ENCODE measurements at places on chromosomes 12 and 14.
A peak's percentile ranks its signal among the peaks of the same experiment; 100 is the strongest.

- DNase-seq = no peak
- H3K27ac ChIP-seq = no peak overlapping the region
- no peaks in the 10 kb centered on the region for H3K36me3 ChIP-seq
Observed at GRCh38 chr14:53900499-53900898, 56.1 kb downstream of the BMP4 start.

DNA sequence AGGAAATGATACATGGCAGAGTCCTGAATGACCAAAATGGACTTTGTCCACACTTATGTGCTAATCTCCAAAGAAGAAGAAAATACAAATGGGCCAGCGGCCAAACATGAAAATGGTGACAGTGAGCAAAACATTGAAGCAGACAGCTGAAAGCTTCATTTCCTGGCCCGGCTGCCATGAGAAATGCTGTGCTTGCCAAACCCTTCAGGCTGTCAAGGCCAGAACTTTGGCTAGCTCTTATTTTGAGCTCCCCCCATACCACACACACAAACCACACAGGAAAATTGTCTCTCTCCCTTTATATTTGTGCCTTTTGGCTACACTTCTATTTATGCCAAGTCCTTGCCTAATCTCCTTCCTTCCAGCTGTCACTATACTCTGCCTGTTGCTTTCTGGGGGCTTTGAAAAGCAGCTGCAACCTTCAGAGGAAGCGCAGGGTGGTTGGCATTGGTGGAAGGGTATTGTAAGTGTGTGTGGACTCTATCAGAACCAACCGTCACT is 323.8 kb downstream of the RAD51B start:
- H3K27me3 ChIP-seq = no peaks in the 10 kb centered on the region
- no peak for DNase-seq
- peaks cover 6% of the 10 kb centered on the region for H3K4me1 ChIP-seq
- no peaks in the 10 kb centered on the region for H3K36me3 ChIP-seq
- no peak overlapping the region for H3K4me3 ChIP-seq
- H3K27ac ChIP-seq = no peak overlapping the region

GRCh38 chr12:90250766-90251165 is 542.1 kb upstream of the ATP2B1 start:
- H3K27me3 ChIP-seq = no peaks in the 10 kb centered on the region
- DNase-seq = no peak
- H3K4me3 ChIP-seq = no peak overlapping the region
- H3K4me1 ChIP-seq = peaks cover 11% of the 10 kb centered on the region
- no peaks in the 10 kb centered on the region for H3K36me3 ChIP-seq

DNA sequence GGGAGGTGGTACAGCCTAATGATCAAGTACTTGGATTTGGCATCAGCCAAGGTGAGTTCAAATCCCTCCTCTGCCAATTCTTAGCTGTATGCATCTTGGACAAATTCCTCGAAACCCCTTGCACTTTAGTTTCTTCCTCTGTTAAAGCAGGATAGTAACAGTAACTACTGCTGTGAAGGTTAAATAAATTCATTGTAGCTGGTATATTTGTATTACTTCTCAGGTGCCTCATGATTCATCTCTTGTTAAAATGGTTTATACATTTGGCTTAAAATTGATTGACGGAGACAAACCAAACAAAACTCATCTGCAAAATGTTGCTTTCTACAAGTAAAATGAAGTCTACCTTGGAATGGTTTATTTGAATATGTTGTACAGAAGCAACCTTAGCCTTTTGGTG is 2.3 kb upstream of the PTPRB start:
- no peak for DNase-seq
- H3K36me3 ChIP-seq = no peaks in the 10 kb centered on the region
- no peak overlapping the region for H3K4me3 ChIP-seq
- no peak overlapping the region for H3K27ac ChIP-seq

GRCh38 chr14:98940693-98941437 is 331.1 kb downstream of the BCL11B start:
- H3K27me3 ChIP-seq = peaks cover 8% of the 10 kb centered on the region
- no peak overlapping the region for H3K4me3 ChIP-seq
- H3K36me3 ChIP-seq = no peaks in the 10 kb centered on the region
- H3K27ac ChIP-seq = no peak overlapping the region
- H3K4me1 ChIP-seq = peaks cover 4% of the 10 kb centered on the region
- no peak for DNase-seq

- no peaks in the 10 kb centered on the region for H3K36me3 ChIP-seq
- no peaks in the 10 kb centered on the region for H3K27me3 ChIP-seq
- H3K4me3 ChIP-seq = no peak overlapping the region
- H3K4me1 ChIP-seq = no peaks in the 10 kb centered on the region
Observed at GRCh38 chr12:132228476-132229192, 84.4 kb downstream of the NOC4L start.

DNA sequence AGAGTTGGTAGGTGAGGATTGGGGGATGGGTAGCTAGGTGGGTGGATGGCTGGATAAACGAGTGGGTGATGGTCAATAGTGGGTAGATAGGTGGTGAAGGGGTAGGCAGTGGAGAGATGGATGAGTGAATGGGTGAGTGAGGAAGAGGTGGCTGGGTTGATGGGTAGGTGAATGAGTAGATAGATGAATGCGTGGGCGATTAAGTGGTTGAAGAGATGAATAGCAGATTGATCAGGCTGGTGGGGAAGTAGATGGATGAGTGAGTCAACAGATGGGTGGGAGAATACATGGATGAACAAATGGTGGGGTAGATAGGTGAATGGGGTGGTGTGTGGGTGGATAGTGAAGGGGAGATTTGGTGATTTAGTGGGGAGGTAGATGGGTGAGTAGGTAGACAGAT is 51.1 kb downstream of the SYNE3 start:
- peak overlapping the region; percentile 55 for H3K27ac ChIP-seq
- H3K4me1 ChIP-seq = peaks cover 38% of the 10 kb centered on the region
- H3K27me3 ChIP-seq = no peaks in the 10 kb centered on the region
- no peak for DNase-seq

GRCh38 chr14:105605464-105606304 is 79.3 kb downstream of the TMEM121 start:
- H3K4me3 ChIP-seq = no peak overlapping the region
- no peak overlapping the region for H3K27ac ChIP-seq
- no peak for DNase-seq
- H3K4me1 ChIP-seq = no peaks in the 10 kb centered on the region
- H3K36me3 ChIP-seq = no peaks in the 10 kb centered on the region
- peaks cover 11% of the 10 kb centered on the region for H3K27me3 ChIP-seq

- peaks cover 11% of the 10 kb centered on the region for H3K27me3 ChIP-seq
- H3K4me1 ChIP-seq = no peaks in the 10 kb centered on the region
Observed at GRCh38 chr14:77082356-77082755, 15.7 kb upstream of the CIPC start.

GRCh38 chr14:106807493-106807892 is 1281.1 kb downstream of the TMEM121 start:
- H3K4me1 ChIP-seq = peaks cover 10% of the 10 kb centered on the region
- no peaks in the 10 kb centered on the region for H3K36me3 ChIP-seq
- no peak overlapping the region for H3K4me3 ChIP-seq

DNA sequence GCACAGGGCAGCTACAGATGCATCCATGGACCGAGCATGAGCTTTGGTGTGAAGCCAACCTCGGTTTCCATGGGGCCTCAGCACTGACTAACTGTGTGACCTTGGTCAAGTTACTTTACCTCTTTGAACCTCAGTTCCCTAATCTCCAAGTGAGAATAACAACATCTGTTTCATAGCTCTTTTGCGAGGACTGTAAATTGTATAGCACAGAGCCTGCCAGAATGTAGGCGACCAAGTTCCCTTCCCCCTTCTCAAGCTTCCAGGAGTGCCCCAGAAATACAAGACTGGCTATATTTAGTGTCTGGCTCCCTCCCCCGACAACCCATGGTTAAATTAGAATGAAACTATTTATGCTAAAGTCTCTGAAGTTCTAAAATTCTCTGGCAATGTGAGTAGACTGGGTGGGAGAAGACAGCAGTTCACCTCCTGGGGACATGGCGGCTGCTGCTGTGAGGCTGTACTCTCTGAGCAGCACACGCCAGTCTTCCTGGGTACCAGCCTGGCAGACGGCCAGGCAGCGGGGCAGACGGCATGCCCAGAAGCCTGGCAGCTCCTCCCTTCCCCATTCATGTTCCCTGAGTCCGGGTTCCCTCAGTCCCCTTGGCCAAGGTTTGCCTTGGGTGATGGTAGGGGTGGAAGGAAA is 22.0 kb upstream of the TMED10 start:
- no peaks in the 10 kb centered on the region for H3K4me1 ChIP-seq
- H3K27ac ChIP-seq = no peak overlapping the region
- H3K4me3 ChIP-seq = no peak overlapping the region
- H3K36me3 ChIP-seq = peaks cover 2% of the 10 kb centered on the region

GRCh38 chr12:16387919-16388318 is 40.5 kb downstream of the MGST1 start:
- no peak overlapping the region for H3K4me3 ChIP-seq
- no peak overlapping the region for H3K27ac ChIP-seq
- H3K4me1 ChIP-seq = no peaks in the 10 kb centered on the region
- H3K27me3 ChIP-seq = no peaks in the 10 kb centered on the region
- no peaks in the 10 kb centered on the region for H3K36me3 ChIP-seq
- no peak for DNase-seq

DNA sequence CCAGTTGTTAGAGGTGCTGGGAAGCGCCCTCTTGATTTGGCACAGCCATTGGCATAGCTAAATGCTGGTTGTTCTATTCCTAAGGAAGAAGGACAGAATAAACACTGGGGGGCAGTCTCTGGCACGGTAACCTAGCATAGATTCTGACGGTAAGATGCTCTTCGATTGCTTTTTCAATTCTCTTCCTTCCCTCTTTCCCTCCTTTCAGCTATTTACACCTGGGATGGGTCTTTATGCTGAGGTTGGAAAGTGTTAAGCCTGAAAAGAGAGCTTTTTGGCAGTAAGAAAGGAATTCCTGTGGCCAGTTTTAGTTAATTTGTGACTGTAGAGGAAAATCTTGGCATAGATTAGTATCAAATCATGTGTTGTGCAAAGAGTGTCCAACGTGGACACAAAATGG is 162.8 kb downstream of the SNAPC1 start:
- H3K36me3 ChIP-seq = no peaks in the 10 kb centered on the region
- H3K4me1 ChIP-seq = no peaks in the 10 kb centered on the region
- no peak overlapping the region for H3K27ac ChIP-seq

- H3K36me3 ChIP-seq = peaks cover 2% of the 10 kb centered on the region
- H3K4me1 ChIP-seq = no peaks in the 10 kb centered on the region
- no peak overlapping the region for H3K27ac ChIP-seq
- H3K4me3 ChIP-seq = no peak overlapping the region
Observed at GRCh38 chr12:49588281-49588680, 17.2 kb downstream of the FAM186B start.

- peak overlapping the region; percentile 67 for H3K27ac ChIP-seq
- H3K36me3 ChIP-seq = peaks cover 49% of the 10 kb centered on the region
- no peaks in the 10 kb centered on the region for H3K27me3 ChIP-seq
- no peaks in the 10 kb centered on the region for H3K4me1 ChIP-seq
- no peak overlapping the region for H3K4me3 ChIP-seq
Observed at GRCh38 chr12:53719649-53720048, 7.6 kb downstream of the CALCOCO1 start.

DNA sequence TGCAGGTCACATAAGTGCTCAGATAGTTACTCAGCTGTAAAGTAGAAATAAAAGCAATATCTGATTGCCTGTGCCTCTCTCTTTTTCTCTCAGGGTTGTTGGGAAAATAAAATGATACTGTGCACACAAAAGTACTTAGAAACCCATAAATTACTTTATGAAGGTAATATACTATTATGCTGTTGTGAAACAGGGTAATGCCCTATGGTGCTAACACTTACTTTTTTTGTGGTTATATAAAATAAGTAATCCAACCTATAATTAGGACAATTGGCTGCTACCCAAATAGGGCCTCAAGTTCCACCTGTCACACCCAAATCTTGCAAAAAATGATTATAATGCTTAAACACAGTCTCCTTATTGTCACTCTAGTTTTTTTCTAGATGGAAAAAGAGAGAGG is 50.6 kb downstream of the DAAM1 start:
- H3K36me3 ChIP-seq = no peaks in the 10 kb centered on the region
- H3K27ac ChIP-seq = no peak overlapping the region

DNA sequence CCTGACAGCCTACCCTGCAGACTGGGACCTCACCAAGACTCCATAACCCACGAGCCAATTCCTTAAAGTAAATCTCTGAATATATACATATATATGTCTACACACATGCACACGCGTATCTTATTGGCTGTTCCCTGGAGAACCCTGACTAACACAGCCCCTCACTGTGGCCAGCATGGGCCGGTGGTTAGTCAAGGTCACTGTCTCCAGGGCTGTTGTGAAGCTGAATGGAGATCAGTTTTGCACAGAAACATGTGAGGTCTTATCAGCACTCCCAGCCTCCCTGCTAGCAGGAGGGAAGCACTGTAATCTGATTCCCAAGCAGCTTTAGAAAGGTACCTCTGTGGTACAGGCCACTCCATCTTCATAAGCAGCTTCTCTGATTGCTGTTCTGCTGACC is 46.6 kb upstream of the PLEKHG6 start:
- no peak overlapping the region for H3K4me3 ChIP-seq
- no peak overlapping the region for H3K27ac ChIP-seq
- peaks cover 17% of the 10 kb centered on the region for H3K27me3 ChIP-seq
- no peak for DNase-seq
- H3K4me1 ChIP-seq = no peaks in the 10 kb centered on the region

- no peaks in the 10 kb centered on the region for H3K27me3 ChIP-seq
- H3K27ac ChIP-seq = peak overlapping the region; percentile 97
- peaks cover 23% of the 10 kb centered on the region for H3K4me1 ChIP-seq
- H3K36me3 ChIP-seq = peaks cover 3% of the 10 kb centered on the region
- no peak for DNase-seq
- peak overlapping the region; percentile 40 for H3K4me3 ChIP-seq
Observed at GRCh38 chr14:55107766-55108554, 21.1 kb upstream of the LGALS3 start.

DNA sequence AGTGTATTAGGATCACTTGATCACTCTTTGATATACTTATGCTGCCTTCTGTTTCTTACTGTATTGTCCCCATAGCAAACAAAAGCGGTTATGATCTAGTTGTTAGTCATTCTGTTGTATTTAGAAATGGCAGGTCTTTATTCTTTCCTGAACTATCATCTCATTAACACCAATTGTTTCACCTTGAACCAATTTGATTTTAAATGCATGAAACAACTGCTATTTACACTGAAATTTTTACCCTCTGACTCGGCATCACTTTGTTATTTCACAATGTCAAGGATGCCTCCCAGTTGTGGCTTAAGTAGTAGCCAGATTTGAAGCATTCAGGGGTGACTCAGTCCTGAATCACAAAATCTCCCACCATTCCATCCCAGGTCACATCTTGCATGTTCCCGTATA is 303.5 kb downstream of the EGLN3 start:
- no peaks in the 10 kb centered on the region for H3K27me3 ChIP-seq
- DNase-seq = no peak
- H3K36me3 ChIP-seq = no peaks in the 10 kb centered on the region

- H3K36me3 ChIP-seq = peaks cover 19% of the 10 kb centered on the region
- H3K27me3 ChIP-seq = no peaks in the 10 kb centered on the region
- H3K27ac ChIP-seq = peak overlapping the region; percentile 93
- peak overlapping the region; percentile 35 for H3K4me3 ChIP-seq
- peaks cover 33% of the 10 kb centered on the region for H3K4me1 ChIP-seq
- no peak for DNase-seq
Observed at GRCh38 chr14:35287431-35288013, 4.7 kb upstream of the PSMA6 start.

Measured in effector memory CD8-positive, alpha-beta T cell (primary cell).